Kasumi-1 (cell line): ENCODE measurements at places on chromosomes 1 and 21.

DNA sequence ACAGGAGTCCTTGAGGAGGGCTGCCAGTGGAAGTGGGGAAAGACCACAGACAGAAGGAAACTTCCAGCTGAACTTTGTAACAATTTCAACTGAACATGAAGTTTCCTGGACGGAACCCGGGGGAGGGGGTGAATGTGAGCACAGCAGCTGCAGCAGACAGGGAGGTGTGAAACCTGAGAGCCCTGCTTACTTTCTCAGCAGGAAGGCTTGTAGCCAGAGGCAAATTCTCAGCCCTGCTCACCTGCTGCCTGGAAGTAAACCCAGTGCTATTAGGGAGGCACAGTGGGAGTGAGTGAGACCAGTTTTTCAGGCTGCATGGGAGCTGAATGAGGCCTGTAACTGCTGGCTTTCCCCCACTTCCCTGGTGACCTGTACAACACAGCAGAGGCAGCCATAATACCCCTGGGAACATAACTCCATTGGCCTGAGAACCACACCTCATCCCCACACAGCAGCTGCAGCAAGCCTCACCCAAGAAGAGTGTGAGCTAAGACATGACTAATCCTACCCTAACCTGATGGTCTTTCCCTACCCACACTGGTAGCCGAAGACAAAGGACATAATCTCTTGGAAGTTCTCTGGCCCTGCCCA lies 9.6 kb upstream of the SPRR2F start:
- no peak for DNase-seq

DNA sequence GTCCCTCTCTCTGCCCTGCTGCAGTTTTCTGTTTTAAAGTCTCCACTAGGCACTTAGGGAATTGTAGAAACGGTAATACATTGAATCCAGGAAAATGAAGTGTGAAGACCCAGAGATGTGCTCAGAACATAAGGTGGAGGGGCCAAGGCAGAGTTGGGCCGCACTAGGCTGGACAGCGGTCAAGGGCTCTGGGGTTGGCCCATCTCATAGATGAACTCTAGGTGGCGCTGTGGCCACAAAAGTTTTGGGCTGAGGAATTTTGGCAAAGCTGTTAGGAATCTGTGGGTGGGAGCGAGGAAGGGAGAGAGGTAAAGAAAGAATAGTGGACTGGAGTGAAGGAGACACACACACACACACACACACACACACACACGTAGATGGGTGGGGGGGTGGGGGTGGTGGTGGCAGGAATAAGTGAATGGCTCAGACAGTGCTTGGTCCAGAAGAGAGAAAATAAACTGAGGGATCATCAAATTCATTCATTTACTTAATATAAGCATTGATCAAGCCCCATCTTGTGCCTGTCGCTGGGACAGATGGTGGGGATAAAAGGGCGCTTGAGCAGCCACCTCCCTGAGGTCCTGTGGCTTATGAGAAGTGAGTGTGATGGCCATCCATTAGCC lies 258.5 kb downstream of the TRABD2B start:
- no peak for DNase-seq

DNA sequence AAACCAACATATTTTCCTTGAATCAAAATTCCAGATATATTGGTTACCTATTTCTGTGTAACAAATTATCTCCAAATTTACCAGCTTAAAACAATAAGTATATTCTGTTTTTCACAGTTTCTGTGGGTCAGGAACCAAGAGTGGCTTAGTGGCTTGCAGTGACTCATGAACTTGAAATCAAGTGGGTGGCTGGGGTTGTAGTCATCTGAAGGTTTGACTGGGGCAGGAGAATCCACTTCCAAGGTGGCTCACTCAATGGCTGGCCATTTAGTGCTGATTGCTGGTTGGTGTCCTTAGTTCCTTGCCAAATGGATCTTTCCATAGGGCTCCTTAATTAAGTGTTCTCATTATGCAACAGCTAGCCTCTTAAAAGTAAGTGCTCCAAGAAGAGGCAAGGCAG lies 43.8 kb downstream of the ALG14 start:
- DNase-seq: no peak

- DNase-seq: no peak
Measured at GRCh38 chr1:30416221-30416820, 307.1 kb downstream of the MATN1 start.

- peak; percentile 87 for DNase-seq
Measured at GRCh38 chr1:150619576-150620509, 9.6 kb downstream of the ENSA start.

DNA sequence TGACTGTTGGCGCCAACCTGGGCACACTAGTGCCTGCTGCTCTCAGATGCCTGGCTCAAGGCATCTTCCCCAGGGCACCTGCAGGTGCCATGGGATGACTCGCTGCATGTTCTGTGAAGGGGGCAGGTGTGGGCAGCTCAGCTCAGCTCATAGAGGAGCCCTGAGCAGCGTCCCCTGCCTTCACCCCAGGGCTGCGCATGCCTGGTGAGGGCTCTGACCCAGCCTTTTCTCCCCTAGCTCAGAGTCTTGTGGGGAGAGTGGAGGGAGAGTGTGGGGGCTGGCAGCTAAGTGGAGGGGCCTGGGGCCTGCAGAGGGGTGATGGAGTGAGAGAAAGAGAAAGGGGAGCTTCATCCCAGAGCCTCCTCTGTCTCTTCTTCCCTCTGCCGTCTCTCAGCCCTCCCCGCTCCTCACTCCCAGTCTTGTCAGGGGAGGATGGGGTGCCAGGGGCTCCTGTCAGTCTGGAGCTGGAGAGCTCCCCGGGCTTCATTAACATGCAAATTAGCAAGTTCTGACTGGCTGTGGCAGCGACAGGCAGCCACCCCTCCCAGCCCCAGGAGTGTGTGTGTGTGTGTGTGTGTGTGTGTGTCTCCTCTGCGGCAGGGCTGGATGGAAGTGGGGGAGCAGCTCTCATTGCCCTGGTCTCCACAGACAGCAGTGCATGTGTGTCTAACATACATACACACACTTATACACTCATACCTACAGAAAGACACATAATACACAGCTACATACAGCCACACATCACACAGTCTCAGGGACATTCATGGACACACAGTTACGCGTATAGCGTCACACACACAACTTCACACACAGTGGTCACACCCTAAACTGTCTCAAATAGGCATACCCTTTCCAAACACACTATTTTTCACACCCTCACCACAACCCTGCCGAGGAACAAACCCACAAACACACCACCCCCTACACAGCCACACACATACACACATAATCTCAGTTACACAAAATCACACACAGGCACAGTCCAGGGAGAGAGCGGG lies 34.0 kb downstream of the FOXO6 start:
- peak; percentile 25 for DNase-seq

DNA sequence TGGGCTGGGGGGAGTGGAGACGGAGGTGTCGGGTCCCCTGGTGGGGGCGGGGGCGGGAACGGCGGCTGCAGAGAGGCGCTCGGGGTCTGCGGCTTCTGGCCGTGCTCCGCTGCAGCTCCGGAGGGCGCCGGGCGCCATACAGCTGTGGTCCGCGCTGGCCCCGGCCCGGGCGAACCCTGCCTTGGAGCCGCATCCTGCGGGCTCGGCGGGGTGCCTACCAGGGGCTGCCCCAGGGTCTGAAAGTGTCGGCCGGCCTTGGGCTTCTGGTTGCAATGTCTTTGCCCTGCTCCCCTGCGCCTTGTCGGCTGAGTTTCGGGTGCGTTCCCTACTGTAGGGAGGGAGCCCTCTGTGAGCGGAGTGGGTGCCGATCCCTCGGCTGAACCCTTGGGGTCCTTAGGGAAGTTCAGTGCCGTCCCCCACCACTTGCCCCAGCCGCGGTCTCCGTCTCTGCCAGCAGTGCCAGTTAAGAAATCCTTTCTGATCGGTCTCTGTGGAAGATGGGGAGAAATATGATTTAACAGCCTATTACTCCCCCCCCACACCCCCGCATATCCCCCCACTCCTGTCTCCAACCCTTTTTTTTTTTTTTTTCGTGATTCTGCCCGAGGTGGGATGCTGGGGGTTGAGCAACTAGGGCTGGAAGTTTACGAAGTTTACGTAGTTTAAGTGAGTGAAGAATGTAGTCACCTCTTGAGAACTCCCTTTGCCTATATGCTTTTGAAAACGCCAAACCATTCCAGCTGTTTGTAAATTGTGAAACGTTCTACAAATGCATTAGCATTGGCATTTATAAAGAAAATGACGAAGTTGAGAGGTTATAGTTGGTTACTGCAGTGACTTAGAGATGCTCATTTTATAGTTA lies 588 bp downstream of the NEXN start:
- peak; percentile 48 for DNase-seq

DNA sequence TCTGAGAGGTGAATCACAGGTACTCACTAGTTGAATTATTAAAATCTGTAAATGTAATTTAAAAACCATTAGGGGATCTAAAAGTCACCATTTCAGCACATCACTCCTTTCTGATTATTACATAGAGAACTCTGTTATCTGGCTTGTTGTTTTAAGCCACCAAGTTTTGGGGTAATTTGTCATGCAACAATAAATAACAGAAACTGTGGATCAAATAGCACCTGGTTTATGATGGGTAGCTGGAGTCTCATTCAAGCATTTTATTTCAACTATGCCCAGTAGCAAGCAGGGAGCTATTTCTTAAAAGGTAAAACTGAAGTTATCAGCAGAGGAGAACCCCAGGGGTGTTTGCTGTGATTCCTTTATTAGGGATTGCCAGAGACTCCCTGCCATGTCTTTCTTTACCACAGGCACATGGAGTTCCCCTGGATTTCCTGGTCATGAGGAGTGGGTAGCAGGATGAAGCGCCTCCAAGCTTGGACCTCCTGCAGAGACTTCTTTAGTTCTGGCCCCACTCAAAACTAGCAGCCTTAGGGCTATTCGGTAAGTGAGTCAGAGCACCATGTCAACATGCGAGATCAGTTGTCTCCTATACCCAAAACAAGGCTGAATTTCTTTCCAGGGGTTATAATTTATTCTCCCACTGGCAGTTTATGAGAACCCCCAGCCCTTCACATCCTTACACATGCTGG lies 179.2 kb downstream of the GIPC2 start:
- DNase-seq: no peak

GRCh38 chr1:50979937-50980336 lies 9.9 kb downstream of the CDKN2C start:
- no peak for DNase-seq

DNA sequence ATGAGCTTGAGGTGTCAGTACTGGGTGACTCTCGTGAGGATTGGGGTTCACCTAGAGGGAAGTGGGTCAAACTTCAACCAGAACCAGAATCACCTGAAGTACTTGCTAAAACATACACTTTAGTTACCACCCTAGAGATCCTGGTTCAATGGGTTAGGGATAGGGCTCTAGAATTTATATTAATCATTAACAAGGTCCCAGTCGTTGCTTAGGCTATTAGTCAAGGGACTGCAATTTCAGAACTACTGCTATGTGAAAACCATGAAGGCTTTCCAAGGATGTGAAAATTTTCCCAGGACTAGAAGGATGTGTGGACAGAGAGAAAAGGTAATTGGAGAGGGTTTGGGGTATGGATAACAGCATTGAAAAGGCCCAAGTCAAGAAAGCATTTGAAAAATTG lies 162.6 kb downstream of the GRIK1 start:
- no peak for DNase-seq

DNA sequence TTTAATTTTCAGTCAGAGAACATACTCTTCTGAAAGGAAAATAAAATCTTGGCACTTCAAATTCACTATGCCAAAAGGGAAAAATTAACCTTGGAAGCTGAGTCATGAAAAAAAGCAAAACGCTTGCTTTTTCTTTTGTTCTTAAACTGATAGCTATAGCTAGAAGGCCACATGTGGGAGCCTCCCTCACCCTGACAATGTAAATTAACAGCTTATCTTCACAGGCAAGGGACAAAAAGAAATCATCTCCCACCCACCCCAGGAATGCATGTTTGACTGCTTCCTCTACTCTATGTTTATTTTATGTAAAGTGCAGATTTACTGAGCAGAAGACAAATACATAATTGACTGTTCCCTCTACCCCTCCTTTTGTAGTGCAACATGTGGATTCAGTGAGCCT lies 38.0 kb downstream of the EBNA1BP2 start:
- DNase-seq: no peak

- no peak for DNase-seq
Measured at GRCh38 chr1:119115311-119115710, 25.1 kb downstream of the WARS2 start.

DNA sequence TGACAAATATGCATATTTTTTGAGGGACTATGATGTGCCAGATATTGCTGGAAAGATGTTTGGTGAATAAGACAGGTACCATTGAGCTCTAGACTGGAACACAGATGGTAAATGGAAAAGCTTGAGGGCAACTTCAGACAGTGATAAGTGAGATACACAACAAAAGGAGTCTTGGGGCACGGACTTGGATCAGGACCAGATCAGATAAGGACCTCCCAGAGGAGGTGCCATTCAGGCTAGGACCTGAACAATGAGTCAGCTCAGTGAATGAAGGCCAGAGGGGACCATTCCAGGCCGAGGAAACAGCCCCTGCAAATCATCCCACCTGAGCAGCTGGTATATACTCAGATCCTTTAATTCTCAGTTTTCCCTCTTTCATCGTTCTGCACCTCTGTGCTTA lies 1.8 kb upstream of the KCNJ15 start:
- DNase-seq: no peak

DNA sequence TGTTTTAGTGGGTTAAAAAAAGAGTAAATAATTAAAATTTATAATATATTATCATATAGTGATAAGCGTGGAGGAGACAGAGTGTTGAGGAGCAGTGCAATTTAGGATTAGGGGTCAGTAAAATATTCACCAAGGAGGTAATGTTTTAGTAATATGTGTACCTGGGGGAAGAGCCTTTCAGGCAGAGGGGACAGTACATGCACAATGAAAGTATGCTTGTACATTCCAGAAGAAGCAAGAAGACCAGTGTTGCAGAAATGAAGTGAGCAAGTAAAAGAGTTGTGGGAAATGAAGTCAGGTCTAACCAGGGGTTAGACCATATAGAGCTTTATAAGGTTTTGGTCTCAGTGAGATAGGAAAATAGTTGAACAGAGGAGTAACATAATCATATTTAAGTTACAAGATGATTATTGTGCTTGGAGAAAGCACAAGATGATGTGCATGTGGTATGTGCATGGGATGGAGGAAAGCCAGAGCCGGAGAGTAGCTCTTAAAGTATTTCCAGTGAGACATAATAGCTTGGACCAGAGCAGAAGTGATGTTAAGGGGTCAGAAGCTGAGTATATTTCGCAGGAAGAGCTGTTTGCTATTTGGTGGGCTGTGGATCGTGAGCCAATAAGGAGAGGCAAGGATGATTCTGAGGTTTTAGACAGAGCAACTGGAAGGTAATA lies 44.8 kb downstream of the SNX7 start:
- DNase-seq: no peak

DNA sequence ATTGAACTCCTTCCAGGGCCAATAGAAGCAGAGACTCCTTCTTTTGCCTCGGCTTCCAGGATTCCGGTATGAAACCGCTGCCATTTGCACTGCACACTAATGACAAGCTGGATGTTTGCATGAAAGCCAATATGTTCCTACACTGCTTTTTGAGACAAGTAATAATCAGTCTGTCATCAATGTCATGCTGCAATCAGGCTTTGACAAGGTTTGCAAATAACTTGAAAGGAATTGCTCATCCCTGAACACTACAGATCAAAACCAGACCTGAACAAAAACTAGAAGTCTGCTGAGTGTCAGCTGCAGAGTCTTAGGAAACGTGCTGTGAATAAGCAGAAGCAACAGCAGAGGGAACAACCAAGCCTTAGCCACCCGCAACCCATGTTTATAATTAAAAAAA lies 720.7 kb upstream of the CXADR start:
- DNase-seq: no peak

GRCh38 chr1:74065081-74065480 lies 132.9 kb downstream of the LRRIQ3 start:
- DNase-seq: no peak

- DNase-seq: no peak
Measured at GRCh38 chr1:158101455-158101854, 79.2 kb upstream of the CD1D start.
